NCI-H460 (cell line): ENCODE measurements at places on chromosomes 11 and 22. TPM values are rescaled to one million over a fixed set of nuclear protein-coding genes. Genes with fewer than 3 reads are reported as not detected.

Gene SCO2
- 3.0 and 4.0 TPM in 2 replicates for total RNA-seq

Gene KCTD21
- 2.3 and 4.1 TPM in 2 replicates for total RNA-seq

Gene GLYATL1
- total RNA-seq: not detected in 2 replicates

Gene KDM4E
- total RNA-seq: not detected in 2 replicates

Gene TOLLIP
- total RNA-seq: 9.9 and 10.3 TPM in 2 replicates

Gene OR8B4
- not detected in 2 replicates for total RNA-seq

Gene TSSK2
- total RNA-seq: not detected in 2 replicates

Gene WNT11
- total RNA-seq: 0.97 TPM in 1 of 2 replicates, not detected in the other

Gene RFPL2
- 0.30 and 0.63 TPM in 2 replicates for total RNA-seq

Gene MS4A6E
- not detected in 2 replicates for total RNA-seq

Gene PIH1D2
- total RNA-seq: 1.8 and 2.8 TPM in 2 replicates

Gene KCNJ1
- not detected in 2 replicates for total RNA-seq

Gene KCNJ4
- total RNA-seq: not detected in 2 replicates

Gene HRAS
- total RNA-seq: 30.2 and 36.1 TPM in 2 replicates

Gene MUC5B
- total RNA-seq: under 0.01 and 0.03 TPM in 2 replicates

Gene TEX12
- 0.10 TPM in 1 of 2 replicates, not detected in the other for total RNA-seq

Gene NLRP10
- not detected in 2 replicates for total RNA-seq

Gene ARHGAP32
- total RNA-seq: 10.7 and 12.4 TPM in 2 replicates

Gene SLC7A4
- total RNA-seq: not detected in 2 replicates

Gene PRR14L
- 13.5 and 16.3 TPM in 2 replicates for total RNA-seq

Gene SLC17A6
- not detected in 2 replicates for total RNA-seq

Gene MAPK8IP1
- total RNA-seq: 0.35 and 0.52 TPM in 2 replicates
